ENCODE measurements at places on chromosomes 2 and 18.

- no peak for DNase-seq
Observed at GRCh38 chr18:62757399-62758010, 42.2 kb downstream of the PHLPP1 start.

DNA sequence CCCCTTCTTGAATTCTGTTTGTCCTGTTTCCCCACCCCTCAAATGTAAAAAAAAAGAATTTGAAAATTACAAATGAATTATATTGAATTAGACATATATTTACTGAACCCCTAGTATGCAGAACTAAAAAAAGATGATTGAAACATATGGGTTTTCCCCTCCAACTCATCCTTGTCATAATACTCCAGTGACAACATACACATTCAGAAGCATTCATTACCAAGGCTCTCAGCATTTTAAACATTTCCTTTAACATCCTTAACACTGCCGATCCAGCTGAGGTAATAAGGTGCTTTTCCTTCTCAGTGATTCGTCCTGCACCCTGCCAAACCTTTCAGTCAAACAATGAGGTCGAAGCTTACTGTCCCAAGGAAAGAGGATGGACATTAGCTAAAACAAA, 53.1 kb upstream of the DTNB start:
- DNase-seq, result no peak

GRCh38 chr2:55581435-55581834, 36.0 kb downstream of the PPP4R3B start:
- DNase-seq, result no peak

- DNase-seq, result no peak
Observed at GRCh38 chr2:11187083-11187619, 31.9 kb downstream of the SLC66A3 start.

- DNase-seq, result no peak
Observed at GRCh38 chr2:44233450-44234128, 41.7 kb upstream of the SLC3A1 start.

- DNase-seq, result no peak
Observed at GRCh38 chr2:31110431-31110830, 27.8 kb downstream of the GALNT14 start.

DNA sequence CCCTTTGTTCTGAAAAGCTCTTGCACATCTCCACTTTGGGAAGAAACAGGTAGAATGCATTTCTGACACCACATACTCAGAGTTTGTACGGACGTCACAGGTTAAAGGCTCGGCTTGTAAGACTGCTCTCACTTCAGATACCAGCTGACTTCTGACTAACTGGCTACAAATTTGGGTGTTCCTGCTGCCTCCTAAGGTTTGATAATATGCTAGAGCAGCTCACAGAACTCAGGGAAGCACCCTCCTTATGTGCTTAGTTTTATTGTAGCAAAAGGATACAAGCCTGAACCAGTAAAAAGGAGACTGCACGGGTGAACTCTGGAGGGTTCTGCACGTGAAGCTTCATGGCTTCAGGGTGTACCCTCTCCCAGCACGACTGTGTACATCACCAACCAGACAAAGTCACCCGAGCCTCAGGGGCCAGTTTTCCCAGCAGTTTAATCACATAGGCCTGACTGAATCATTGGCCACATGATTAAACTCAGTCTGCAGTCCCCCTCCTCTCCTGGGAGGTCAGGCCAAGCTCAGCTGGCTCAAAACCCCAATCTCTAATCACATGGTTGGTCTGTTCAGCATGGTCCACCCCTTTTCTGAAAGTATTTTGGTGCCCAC, 749.5 kb upstream of the RAB6C start:
- no peak for DNase-seq

DNA sequence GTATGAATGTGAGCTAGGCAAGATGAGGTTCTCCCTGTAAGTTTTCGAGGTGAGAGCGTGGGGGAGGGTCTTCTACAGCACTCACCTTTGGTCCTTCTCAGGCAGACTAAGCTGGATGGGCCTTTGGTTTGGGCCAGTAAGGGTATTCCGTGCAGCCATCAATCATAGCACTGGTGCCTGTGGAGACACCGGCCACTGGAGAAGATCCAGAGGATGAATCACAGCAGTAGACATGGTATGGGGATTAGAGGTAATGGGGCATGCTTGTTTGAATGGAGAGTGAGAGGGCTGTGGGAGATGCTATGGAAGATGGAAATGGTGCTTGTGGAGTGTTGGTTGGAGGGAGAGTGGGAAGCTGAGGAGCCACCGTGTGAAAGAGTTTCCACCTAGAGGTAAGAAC, 16.1 kb downstream of the MAPRE3 start:
- no peak for DNase-seq

- DNase-seq, result no peak
Observed at GRCh38 chr2:147806846-147807245, 38.0 kb upstream of the ACVR2A start.

GRCh38 chr18:79400091-79400590, 4.4 kb downstream of the NFATC1 start:
- peak; percentile 54 for DNase-seq

GRCh38 chr18:69636529-69637301, 236.0 kb downstream of the DOK6 start:
- DNase-seq, result no peak

DNA sequence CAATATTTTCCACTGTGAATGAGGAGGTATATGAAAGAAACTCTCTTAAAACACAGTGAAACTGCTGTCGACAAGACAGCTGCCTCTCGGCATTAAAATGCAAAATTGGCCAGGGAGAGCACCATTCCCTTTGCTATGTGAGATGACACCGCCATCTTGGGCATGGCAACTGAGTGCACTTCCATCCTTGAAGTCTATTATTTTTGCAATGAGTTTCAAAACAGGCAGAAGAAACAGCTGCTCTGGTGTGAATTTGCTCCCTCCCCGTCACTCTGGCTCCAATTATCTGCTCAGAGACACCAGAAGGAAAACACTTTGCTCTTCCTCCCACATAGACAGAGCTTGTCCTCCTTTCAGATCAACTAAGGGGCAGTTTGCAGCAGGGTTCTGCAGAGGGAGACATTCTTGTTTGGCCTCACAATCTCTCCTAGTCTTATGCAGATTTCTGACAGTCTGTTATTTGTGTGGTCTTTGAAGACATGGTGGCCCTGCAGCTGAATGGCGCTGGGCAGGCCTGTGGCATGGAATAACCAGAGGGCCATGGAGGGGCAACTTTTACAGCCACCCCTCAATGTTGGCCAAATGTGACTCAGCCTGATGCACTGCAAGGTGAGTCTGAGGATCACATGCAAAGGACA, 48.6 kb upstream of the SEC11C start:
- no peak for DNase-seq

DNA sequence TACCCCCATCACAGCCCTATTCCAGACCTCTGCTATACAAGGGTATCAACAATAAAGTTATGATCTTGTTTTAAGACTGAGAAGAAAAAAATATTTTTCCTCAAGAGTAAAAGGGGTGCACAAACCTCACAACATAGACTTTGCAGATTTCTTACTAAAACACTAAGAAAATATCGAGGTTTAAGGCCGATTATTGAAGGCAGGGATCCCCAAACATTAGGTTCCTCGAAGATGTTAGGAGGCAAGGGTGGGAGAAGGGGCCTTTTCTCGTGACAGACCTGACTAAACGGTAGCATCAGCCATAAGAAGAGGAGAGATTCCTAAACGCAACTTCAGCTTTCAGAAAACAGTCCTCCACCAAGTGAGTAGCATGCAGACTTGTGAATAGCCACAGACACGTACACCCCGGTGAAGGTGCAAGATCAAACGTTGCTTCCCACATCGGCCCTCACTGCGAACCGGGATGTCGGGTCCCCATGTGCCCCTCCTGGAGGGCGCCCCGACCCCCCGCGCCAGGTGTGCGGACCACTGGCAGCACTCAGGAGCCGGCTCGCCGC, 678 bp downstream of the PIAS2 start:
- DNase-seq, result peak; percentile 62

DNA sequence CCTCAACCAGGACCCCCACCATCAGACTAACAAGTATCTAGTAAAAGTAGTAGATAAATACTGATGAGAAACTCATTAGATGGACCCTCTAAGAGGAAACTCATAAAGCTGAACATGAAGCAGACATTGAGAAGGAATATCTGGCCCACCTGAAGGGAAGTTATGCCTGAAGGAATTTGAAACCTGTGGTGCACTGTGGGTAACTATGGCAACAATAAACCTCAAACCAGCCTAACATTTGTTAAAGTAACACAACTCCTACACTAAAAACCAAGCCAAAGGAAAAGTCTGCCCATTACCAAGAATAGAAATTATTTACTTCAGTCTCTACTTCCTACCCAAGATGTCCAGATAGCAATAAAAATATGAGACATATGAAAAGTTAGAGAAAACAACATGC, 43.4 kb downstream of the KIAA1328 start:
- DNase-seq, result no peak

- DNase-seq, result no peak
Observed at GRCh38 chr2:73528688-73529087, 113.5 kb downstream of the NAT8 start.

GRCh38 chr2:233087713-233088112, 27.6 kb downstream of the INPP5D start:
- DNase-seq, result no peak

DNA sequence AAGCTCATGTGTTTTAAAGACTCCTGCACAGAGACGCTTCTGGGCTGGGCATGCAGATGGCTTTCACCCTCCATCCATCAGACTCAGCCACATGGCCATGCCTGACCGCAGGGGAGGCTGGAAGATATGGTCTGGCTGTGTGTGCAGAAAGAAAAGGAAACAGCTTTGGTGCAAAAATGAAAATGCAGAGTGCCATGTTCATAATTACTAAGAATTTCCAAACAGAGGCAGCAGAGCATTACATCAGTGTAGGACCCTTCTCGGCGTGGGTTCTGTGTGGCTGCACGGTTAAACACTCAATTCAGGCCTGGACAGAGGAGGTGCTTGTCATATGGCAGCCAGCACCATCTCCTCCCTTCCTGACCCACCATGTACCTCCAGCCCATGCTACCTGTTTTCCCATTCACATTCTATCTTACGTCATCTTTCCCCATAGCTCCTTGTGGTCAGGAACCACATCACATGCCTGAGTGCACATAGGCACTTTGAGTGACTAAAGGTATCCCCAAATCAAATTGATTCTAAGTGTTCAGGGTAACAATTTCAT, 200.3 kb upstream of the ID2 start:
- no peak for DNase-seq

- peak; percentile 55 for DNase-seq
Observed at GRCh38 chr2:185245806-185246205, 492.8 kb upstream of the FSIP2 start.

GRCh38 chr2:60356346-60356745, 197.1 kb downstream of the BCL11A start:
- DNase-seq, result no peak

- no peak for DNase-seq
Observed at GRCh38 chr2:127357591-127357990, 30.2 kb downstream of the MAP3K2 start.

- peak; percentile 39 for DNase-seq
Observed at GRCh38 chr2:84257831-84258230, 201.2 kb downstream of the SUCLG1 start.

GRCh38 chr2:35827086-35827485, 528.5 kb upstream of the CRIM1 start:
- DNase-seq, result no peak

DNA sequence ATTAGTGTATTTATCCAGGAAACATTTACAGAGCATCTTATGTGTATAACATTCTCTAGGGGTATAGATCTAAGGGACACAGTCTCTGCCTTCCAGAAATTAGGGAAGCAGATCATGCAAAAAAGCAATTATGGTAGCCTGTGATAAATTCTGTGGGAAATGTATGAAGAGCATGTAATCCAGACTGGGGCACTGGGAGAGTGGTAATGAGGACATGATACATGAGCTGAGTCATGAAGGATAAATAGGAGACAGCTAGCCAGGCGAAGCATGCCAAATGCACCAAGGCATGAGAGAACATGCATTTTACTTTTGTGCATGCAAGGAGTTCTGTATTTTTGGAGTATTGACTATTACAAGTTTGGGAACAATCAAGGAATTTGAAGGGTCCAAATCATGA, 8.9 kb upstream of the RPRM start:
- DNase-seq, result no peak

DNA sequence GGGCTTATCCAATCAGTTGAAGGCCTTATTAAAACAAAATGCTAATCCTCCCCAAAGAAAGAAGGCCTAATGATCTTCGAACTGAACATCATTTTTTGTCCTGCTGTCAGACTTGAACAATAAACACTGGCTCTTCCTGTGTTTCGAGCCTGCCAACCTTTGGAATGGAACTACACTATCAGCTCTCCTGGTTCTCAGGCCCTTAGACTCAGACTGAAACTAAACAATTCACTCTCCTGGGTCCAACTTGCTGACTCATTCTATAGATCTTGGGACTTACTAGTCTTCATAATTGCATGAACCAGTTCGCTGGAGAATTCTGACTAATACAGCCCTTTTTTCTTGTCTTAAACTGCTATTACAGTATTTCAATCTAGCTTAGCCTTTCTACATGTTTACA, 235.2 kb downstream of the LNPK start:
- no peak for DNase-seq

GRCh38 chr2:200765139-200765951, 46.4 kb upstream of the BZW1 start:
- no peak for DNase-seq
